Activated naive CD4-positive, alpha-beta T cell treated with Interleukin-2 at 50 U/mL for 16 hours (primary cell): ENCODE measurements at places on chromosomes 3 and 15.
A peak's percentile ranks its signal among the peaks of the same experiment; 100 is the strongest.

- DNase-seq, result no peak
These were observed 25.9 kb upstream of the CXCR6 start for GRCh38 chr3:45917146-45917898.

DNA sequence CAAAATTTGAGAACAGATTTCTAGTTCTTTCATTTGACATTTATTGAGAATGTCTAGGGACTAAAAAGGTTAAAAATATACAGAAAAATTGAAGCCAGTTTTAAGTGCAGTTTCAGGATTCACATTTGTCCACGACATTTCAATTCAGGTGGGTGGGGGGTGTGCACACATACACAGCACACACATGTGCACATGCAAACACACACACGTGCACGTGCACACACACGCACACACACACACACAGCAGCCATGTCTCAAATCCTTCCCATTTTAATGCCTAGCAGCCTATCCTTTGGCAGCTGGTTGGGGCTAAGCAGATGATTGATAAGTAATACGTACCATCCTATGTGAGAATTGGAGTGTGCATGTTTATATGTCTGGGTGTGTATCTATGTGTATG lies 238.3 kb upstream of the TRIM42 start:
- DNase-seq, result no peak

DNA sequence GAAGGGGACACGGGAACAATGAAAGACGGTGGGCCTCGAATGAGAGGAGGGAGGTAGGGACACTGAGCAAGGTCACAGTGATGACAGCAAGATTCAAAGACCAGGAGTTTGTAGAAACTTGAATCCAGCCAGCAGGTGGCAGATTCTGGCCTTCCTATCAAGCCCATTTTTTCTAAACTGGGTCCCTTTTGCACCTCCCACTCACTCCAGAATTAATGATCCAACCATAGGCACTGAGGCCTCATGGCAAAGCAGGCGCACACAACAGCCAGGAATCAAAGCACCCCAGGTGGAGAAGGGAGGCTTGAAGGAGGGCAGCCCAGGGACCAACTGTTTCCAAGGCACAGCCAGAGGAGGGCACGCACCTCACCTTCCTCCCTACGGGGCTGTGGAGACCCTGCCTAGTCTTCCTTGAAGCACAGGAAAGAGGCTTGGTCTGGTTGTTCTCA lies 90.2 kb downstream of the ANP32A start:
- DNase-seq, result peak; percentile 7

DNA sequence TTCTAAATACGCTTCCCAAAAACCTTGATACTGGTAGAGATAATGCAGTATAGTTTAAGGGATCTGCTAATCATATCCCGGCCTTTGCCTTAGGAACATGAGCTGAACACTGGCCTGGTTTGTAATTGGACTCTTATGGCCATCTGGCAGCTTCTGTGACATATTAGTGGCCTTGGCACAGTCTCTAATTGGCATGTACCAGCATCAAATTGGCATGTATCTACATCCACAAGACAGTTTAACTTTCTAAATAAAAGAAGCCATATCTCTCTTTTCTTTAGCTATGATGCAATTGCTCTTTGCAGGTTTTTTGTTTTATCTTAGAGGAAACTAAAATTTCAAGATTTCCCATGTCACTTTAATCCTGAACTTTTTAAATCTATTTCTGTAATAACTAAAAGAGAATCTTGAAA lies 44.6 kb upstream of the FILIP1L start:
- DNase-seq, result no peak

DNA sequence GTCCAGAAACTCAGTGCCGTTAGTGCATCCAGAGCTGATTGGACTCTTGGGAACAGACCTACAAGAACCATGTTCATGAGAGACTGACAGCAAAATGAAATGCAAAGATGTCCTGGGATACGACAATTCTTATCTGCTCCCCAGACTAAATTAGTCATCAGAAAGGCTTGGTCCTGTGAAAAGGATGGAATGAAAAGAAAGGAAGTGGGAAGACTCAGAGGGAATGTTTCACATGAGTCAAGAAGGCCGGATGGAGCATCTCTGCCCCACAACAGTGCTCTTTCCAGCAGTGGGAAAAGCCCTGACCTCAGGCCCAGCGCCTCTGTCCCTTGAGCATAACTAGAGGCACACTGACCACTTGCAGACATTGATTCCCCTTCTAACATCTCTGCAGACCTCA lies 39.3 kb upstream of the UACA start:
- DNase-seq, result no peak

DNA sequence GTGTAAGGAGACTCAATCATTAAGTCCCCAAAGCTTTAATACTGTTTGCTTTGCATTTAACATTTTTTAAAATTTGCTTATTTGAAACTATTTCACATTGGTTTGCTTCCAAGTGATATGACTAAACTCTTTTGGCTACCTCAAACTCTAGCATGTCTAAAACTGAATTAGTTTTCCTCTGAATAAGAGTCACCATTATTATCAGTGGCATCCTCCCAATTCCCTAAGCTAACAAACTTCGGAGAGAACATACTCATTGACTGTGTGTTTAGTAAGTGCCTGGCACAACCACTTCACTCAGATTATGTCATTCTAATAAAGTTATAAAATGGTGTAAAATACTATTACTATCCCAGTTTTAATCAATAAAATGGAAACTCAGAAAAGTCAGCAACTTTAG lies 21.9 kb downstream of the ATOSA start:
- DNase-seq, result no peak

DNA sequence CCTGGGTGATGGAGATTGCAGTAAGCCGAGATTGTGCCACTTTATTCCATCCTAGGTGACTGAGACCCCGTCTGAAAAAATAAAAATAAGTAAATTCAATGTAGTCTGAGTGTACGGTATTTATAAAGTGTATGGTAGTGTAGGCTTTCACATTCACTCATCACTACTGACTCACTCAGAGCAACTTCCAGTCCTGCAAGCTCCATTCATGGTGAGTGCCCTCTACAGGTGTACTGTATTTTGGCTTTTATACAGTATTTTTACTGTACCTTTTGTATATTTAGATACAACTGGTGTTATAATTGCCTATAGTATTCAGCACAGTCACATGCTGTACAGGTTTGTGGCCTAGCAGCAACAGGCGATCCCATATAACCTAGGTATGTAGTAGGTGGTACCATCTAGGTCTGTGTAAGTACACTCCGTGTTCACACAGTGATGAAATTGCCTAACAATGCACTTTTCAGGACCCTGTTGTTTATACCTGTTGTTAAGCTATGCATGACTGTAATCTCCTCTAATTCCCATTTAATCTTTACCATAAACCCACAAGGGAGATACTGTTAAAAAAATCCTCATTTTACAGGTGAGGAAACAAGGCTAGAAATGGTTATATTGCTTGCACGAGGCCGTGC lies 19.3 kb downstream of the CACNA1D start:
- no peak for DNase-seq

GRCh38 chr15:98805434-98806274 lies 157.3 kb downstream of the IGF1R start:
- no peak for DNase-seq

DNA sequence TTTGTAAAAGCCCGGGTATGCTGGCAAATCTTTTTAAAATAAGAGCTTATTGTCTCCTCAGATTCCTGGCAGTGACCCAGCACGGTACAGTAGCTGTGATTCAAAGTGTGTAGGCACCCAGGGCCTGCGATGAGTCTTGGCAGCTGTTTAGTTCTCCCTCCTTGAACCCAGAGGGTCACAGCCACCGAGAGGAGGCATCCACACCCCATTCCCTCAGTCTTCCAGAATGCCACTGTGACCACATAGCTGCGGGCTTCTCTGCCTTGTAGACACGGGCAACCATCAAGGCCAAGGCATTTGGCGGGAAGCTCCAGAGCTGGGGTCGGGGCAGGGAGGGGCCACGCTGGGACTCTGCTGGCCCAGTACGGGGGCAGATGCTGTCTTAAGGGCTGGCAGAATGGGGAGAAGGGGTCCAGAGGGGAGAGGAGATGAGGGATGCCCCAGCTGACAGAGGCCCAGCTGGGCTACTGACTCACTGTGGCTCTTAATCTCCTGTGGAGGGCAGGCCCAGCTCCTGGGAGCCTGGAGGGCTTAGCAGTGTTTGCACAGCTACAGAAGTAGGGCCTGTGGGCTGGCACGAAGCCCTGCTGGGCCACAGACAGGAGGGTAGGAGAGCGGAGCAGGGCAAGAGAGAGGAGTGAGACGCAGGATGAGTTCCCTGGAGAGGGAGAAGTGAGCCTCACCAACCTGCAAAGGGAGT lies 68.8 kb upstream of the DLG1 start:
- DNase-seq, result no peak

DNA sequence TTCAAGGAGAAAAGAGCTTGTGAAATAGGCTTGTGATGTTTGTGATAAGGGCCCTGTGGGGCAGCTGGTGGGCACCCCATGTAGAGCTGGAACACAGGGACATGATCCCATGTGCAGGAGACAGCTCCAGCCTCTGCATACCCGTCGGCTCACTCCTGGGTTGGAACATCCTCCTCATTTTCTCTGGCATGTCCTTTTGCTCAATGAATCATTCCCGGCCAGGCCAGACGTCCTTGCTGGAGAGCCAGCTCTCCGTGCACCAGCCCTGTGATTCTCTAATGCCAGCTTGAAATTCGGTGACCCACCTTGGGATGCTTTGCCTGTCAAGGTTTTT lies 77.3 kb downstream of the SMAD3 start:
- DNase-seq, result no peak

DNA sequence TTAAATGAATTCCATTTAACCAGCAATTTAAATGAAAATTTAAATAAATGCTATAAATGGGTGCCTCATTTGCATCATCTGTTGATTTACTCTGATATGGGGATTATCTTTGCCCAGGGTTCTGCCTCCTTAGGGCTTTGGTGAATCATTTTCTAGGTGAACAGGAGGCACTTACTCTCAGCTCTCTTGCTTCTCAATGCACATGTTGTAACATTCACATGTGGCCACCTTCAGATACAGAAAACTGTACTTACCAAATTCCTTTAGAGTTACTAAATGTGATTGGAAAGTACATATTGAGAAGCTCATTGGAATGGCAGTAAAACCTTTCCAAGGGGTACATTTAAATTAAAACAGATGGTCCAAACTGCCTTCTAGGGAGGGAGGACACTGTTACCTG lies 20.8 kb downstream of the GADL1 start:
- no peak for DNase-seq

- no peak for DNase-seq
These were observed 22.2 kb upstream of the RHO start for GRCh38 chr3:129506231-129506742.

- DNase-seq, result no peak
These were observed 65.8 kb downstream of the B3GNT5 start for GRCh38 chr3:183318877-183319276.

DNA sequence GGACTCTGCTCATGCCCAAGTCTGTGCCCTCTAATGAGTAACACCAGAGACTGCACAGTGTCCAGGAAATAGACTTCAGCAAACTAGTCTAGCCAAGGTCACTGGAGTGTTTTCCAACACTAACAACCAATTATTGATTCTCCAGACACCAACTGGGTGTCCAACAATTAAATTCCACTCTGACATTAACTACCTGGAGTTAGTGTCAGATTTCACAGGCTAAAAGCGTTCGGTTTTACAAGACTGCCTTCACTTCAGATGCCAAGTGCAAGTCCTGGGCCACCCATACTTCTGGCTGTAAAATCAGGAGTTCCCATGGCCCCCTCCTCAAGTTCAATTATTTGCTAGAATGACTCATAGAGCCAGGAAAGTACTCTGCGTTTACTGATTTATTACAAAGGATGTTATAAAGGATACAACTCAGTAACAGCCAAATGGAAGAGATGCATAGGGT lies 20.8 kb upstream of the CFAP161 start:
- DNase-seq, result no peak

DNA sequence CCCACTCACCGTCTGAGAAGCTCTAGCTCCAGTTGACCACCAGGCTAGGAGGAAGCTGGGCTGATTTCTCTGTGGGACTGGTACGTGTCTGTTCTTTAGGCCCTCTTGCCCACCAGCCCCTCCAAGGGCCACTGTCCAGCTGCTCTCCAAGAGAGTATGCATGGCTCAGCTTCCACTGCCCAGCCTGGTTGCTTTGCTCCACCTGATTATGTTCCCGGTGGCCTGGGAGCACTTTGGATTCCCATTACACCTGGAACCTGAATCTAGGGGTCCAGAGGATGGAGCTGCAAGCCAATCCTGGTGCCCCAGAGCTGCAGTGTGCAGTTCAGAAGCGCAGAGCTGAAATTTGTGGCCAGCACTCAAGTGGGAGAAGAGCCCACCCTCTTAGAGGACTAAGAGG lies 402.1 kb upstream of the CNTN6 start:
- DNase-seq, result no peak

DNA sequence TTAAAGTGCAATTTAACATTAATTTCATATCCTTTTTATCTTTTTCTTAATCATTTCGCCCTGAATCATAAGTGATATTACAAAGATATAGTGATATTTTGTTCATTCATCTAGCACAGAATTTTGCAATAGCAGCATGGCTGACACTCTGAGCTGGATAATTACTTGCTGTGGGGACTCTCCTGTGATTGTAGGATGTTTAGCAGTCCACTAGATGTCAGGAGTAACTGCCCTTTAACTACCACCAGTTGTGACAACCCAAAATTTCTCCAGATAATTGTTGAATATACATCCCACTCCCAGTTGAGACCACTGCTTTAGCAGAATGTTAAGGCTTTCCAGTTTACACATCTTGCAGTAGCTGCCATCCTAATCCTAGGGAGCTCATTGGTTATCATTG lies 196.8 kb upstream of the MBNL1 start:
- no peak for DNase-seq

DNA sequence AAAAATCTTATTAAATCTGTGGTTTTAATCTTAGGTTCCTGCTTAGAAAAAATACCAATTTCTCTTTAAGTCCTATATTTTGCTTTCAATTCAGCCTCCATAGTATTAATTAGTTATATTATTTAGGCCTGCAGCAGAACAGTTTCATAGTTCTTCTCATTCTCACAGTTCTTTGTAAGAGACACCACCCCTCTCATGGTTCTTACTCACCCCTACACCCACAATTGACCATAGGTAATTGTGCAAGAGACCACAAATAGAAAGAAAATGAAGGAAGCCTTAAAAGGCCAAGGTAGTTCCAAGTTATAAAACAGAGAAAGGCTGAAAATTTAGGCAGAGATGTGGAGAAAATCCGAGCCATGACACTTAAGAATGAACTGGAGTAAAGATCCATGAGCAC lies 415.3 kb downstream of the TIGIT start:
- no peak for DNase-seq

DNA sequence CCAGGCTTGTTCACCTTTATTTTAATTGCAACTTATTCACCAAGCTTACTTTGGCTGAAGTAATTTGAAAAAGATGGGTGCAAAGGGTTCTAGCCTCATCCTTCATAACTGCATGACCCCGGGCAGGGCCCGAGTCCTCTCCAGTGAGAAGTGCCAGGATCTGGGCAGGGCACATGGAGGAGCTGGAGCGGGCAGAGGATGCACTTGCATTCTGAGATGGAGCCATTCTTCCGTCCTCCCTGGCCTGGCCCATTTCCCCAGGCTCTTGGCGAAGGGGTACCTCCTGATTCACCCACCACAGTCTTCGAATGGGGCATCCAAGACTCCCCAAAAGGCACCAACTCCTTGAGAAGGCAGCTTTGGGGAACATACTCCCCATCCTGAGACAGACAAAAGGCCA lies 22.5 kb upstream of the PLXND1 start:
- no peak for DNase-seq
